ENCODE measurements at places on chromosomes 12 and 14.

GRCh38 chr14:26685401-26685800, 87.6 kb upstream of the NOVA1 start:
- no peak overlapping the region for H3K4me3 ChIP-seq
- no peaks in the 10 kb centered on the region for H3K36me3 ChIP-seq
- H3K4me1 ChIP-seq = no peaks in the 10 kb centered on the region
- H3K27ac ChIP-seq = no peak overlapping the region

DNA sequence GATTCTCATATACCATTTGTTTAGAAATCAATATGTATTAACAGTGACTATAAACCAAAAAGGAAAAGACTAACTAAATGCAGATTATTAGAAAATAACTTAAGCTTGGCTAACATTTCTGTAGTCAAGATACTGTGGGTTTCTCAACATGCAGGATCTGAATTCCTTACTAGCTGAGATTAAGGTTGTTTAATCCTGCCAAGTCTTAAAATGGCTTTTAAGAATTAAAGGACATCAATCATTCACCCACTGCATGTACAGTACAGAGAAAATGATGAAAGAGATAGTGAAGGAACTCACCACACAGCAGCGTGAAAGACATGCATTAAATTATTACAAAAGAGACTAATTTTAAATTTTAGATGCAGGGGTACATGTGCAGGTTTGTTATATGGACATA, 3.8 kb downstream of the ACSS3 start:
- H3K4me3 ChIP-seq = no peak overlapping the region
- no peaks in the 10 kb centered on the region for H3K27me3 ChIP-seq
- H3K27ac ChIP-seq = no peak overlapping the region
- H3K4me1 ChIP-seq = no peaks in the 10 kb centered on the region

DNA sequence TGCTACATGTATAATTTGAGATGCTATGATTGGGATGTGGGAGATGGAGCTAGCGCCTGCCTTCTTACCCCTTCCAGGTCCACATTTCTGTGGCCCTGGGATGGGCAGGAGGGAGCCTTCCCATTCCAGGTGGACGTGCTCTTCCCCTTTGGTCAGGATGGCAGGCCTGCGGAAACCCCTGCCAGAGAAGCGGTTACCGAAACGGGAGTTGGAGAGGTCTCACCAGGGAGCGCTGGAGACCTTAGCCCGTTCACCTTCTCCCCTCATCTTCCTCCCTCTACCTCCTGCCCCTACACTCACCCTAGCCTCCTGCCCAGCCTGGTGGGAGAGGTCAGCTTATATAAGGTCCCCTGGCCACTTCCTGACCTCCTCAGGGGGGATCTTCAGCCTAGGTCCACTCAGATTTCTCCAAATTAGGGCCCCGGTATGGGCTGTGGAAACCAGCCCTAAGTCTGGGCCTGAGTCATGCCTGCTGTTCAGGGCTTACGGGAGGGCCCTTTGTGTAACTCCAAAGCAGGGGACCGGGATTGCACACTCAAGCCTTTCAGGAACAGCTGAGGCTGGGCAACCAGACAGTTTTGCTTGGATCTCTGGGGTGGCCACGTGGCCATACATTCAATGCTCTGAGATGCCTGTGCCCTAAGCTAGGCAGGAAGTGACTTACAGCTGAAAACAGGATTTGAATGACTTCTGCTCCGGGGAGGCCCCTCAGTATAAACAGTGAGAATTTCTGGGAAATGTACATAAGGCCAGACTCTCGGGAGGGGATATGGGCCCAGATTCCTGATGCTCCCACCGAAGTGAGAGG, 10.2 kb upstream of the MEG3 start:
- H3K4me3 ChIP-seq = no peak overlapping the region
- no peak for DNase-seq
- H3K27me3 ChIP-seq = no peaks in the 10 kb centered on the region
- no peaks in the 10 kb centered on the region for H3K4me1 ChIP-seq
- H3K27ac ChIP-seq = no peak overlapping the region

DNA sequence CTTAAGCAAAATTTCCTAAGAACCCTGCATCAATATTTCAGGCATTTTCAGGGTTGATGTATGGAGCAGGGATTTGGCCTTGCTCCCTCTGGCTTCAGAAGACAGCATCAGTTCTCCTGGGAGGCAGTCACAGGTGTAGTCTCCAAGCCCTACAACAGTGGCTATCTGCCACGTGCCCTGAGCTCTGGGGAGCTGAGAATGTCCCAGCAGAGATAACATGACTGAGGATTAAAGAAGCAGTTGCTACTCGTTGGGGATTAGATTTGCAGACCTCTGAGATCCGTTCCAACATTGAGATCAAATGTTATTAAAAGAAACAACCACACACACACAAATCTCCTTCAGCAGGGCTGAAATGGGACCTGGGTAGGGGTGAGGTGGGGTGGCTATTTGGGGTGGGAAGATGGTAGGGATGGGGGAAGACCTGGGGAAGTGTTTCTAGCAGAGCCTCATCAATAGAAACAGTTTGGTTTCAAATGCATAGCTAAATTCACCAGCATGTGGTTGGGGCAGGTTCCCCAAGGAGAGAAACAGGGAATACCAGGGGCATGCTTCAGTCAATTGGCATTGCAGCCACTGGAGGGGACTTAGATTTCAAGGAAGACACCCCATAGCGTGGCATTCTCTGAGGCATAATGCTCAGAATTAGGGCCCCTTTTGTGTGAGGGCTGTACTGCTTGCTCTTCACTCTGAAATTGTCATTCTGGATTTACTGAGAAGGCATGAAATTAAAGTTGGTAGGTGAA, 15.2 kb upstream of the FAM234B start:
- H3K27ac ChIP-seq = no peak overlapping the region
- no peaks in the 10 kb centered on the region for H3K27me3 ChIP-seq
- H3K4me1 ChIP-seq = 0 out of 2 replicates have a peak, but pooled peaks cover 6% of the 10 kb centered on the region
- no peak for DNase-seq

GRCh38 chr14:23228812-23229211, 8.9 kb upstream of the RNF212B start:
- H3K27me3 ChIP-seq = no peaks in the 10 kb centered on the region
- H3K4me1 ChIP-seq = no peaks in the 10 kb centered on the region
- no peak for DNase-seq
- no peaks in the 10 kb centered on the region for H3K36me3 ChIP-seq
- H3K4me3 ChIP-seq = no peak overlapping the region
- no peak overlapping the region for H3K27ac ChIP-seq

DNA sequence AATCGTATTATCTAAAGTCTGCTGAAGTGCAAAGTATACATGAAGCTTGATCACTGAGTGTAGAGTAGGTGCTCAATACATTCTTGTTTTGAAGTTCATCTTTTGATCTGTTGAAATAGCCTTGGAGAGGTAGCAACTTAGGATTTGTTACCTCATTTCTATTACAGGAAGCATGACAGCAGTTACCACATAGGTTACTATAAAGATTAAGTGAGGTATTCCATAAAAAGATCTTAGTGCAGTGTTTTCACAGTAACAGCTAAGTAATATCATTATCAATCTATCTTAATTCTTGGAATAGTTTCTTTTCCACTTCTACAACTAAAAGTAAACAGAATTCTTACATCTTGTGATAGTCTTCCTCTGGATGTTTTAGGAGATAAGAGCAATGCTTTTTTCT, 50.9 kb downstream of the BTBD7 start:
- no peak overlapping the region for H3K4me3 ChIP-seq
- no peak overlapping the region for H3K27ac ChIP-seq
- H3K4me1 ChIP-seq = no peaks in the 10 kb centered on the region
- no peak for DNase-seq
- no peaks in the 10 kb centered on the region for H3K27me3 ChIP-seq

DNA sequence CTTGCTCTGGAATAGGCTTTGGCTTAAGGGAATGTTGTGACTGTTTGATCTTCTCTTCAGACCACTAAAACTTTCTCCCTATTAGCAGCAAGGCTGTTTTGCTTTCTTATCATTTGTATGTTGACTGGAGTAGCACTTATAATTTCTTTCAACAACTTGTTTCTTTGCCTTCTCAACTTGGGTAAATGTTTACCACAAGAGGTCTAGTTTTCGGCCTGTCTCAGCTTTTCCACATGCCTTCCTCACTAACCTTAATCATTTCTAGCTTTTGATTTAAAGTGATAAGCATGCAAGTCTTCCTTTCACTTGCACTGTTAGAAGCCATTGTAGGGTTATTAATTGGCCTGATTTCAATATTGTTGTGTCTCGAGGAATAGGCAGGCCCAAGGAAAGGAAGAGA, 126.7 kb upstream of the AEBP2 start:
- H3K4me1 ChIP-seq = no peaks in the 10 kb centered on the region
- H3K27ac ChIP-seq = no peak overlapping the region
- H3K4me3 ChIP-seq = no peak overlapping the region
- no peaks in the 10 kb centered on the region for H3K36me3 ChIP-seq
- DNase-seq = no peak

GRCh38 chr12:26966842-26967241, 28.6 kb downstream of the FGFR1OP2 start:
- H3K27ac ChIP-seq = no peak overlapping the region
- no peak overlapping the region for H3K4me3 ChIP-seq
- H3K4me1 ChIP-seq = peaks cover 19% of the 10 kb centered on the region
- H3K27me3 ChIP-seq = no peaks in the 10 kb centered on the region
- H3K36me3 ChIP-seq = 0 out of 2 replicates have a peak, but pooled peaks cover 5% of the 10 kb centered on the region

DNA sequence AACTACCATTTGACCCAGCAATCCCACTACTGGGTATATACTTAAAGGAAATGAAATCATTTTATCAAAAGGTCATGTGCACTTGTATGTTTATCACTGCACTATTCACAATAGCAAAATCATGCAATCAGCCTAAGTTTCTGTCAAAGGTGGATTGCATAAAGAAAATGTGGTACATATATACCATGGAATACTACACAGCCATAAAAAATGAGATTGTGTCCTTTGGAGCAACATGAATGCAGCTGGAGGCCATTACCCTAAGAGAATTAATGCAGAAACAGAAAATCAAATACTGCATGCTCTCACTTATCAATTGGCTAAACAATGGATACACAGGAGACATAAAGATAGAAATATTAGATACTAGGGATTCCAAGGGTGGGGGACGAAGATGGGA, 27.4 kb downstream of the MED6 start:
- no peak overlapping the region for H3K4me3 ChIP-seq
- H3K27ac ChIP-seq = no peak overlapping the region
- no peaks in the 10 kb centered on the region for H3K27me3 ChIP-seq

- DNase-seq = no peak
- H3K4me1 ChIP-seq = no peaks in the 10 kb centered on the region
- no peaks in the 10 kb centered on the region for H3K27me3 ChIP-seq
- no peak overlapping the region for H3K4me3 ChIP-seq
- H3K36me3 ChIP-seq = no peaks in the 10 kb centered on the region
Observed at GRCh38 chr14:59098377-59098776, 90.1 kb upstream of the DAAM1 start.

- no peaks in the 10 kb centered on the region for H3K36me3 ChIP-seq
- no peak overlapping the region for H3K4me3 ChIP-seq
- H3K27me3 ChIP-seq = no peaks in the 10 kb centered on the region
- H3K4me1 ChIP-seq = peaks cover 10% of the 10 kb centered on the region
- DNase-seq = no peak
Observed at GRCh38 chr12:124543052-124543589, 24.3 kb downstream of the NCOR2 start.

DNA sequence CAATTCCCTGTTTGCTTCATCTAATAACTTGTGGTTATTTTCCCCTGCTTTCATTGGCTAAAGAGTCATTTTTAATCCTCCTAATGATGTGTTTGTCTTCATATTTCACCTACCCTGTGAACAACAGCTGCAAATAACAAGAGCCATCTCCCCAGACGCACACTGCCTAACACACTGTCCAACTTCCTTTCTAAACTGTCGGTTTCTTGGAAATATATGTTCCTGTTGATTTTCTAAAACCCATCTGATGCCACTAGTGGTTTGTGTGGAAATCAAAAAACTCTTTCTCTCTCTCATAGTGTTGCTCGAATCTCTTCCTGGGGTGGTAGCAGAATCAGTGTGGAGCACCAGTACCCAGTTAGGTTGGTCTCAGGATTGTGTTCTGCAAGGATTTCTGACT, 226.9 kb downstream of the EPS8 start:
- H3K27ac ChIP-seq = no peak overlapping the region
- no peaks in the 10 kb centered on the region for H3K36me3 ChIP-seq
- H3K4me1 ChIP-seq = no peaks in the 10 kb centered on the region
- H3K27me3 ChIP-seq = no peaks in the 10 kb centered on the region

DNA sequence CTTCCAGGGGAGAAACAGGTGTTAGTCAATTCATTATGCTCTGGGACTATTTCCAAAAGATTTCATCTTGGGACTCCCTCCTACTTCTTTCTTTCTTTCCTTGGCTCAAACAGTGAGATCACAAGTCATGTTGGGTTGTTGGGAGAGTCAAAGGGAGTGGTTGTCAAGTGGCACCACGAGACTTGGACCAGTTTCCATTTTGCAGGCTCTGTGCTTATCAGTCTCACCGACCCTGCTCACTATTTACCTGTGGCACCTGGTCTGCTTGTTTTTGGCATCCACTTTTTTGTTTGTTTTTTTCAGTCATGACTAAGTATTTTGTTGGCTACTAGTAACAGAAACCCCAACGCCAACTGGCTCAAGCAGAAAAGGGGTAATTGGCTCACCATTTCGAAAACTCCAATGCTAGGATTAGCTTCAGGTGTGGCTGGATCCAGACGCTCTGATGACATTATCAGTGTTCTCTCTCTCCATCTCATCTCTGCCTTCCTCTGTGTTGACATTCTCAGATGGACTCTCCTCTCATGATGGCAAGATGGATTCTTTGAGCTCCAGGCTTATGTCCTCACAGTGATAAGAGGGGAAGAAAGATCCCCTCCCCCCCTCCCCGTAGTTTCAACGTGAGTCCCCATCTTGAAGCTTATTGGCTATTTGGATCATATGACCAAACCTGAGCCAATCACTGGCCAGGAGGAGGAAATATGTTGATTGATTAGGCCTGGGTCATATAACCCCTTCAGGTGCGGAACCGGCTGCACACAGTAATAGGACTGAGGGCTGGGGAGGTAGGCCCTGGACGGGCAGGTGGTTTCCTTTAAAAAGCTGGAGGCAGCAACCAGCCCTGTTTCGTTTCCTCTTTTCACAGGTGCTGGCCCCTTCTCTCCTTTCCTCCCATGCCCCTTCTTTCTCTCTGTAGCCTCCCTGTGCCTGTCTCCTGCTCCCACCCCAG, 84.2 kb downstream of the AACS start:
- DNase-seq = peak; percentile 84
- peaks cover 4% of the 10 kb centered on the region for H3K4me1 ChIP-seq

DNA sequence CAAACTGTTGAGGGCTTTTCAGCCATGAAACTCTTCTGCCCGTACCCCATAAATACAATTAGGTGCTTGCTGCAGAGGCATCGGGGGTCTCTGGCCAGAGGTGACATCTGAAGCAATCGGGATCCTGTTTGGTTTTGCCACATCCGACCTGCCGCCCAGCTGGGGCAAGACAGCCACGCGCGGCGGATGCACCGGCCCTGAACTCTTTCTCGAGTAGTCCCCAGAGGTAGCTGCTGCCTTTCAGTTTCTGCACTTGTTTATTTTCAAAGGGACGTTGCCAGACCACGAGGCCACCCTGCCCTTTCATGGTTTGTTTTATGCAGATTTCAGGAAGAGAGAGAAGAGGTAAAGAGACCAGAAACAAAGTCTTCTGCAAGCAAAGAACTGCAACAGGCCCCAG, 10.6 kb upstream of the MLXIP start:
- H3K4me3 ChIP-seq = peak overlapping the region; percentile 41
- H3K27ac ChIP-seq = peak overlapping the region; percentile 61
- DNase-seq = peak; percentile 73
- H3K4me1 ChIP-seq = 0 out of 2 replicates have a peak, but pooled peaks cover 9% of the 10 kb centered on the region
- H3K27me3 ChIP-seq = no peaks in the 10 kb centered on the region
- H3K36me3 ChIP-seq = no peaks in the 10 kb centered on the region

Data from MM.1S (cell line).